WTC11 (cell line): ENCODE measurements at places on chromosomes 4 and X. TPM values are rescaled to one million over a fixed set of nuclear protein-coding genes. Genes with fewer than 3 reads are reported as not detected.

MAP7D3 gene
- total RNA-seq = 12.3 to 12.4 TPM (median 12.4 TPM) in 3 replicates

STK32B gene
- total RNA-seq = 1.2 to 1.9 TPM (median 1.6 TPM) in 3 replicates

EGF gene
- total RNA-seq = 2.5 to 2.6 TPM (median 2.5 TPM) in 3 replicates

SLC4A4 gene
- 1.1 to 1.5 TPM (median 1.2 TPM) in 3 replicates for total RNA-seq

SPANXA1 gene
- total RNA-seq = not detected in 3 replicates

TSPAN5 gene
- 19.1 to 22.7 TPM (median 20.8 TPM) in 3 replicates for total RNA-seq

SCARB2 gene
- total RNA-seq = 38.0 to 42.2 TPM (median 39.9 TPM) in 3 replicates

SPINK2 gene
- 0.92 to 1.6 TPM (median 1.3 TPM) in 3 replicates for total RNA-seq

FAT1 gene
- total RNA-seq = 155 to 172 TPM (median 162 TPM) in 3 replicates

CYLC1 gene
- not detected in 3 replicates for total RNA-seq

FGF16 gene
- 1.1 to 1.6 TPM (median 1.3 TPM) in 3 replicates for total RNA-seq

RHOXF2 gene
- total RNA-seq = 0.07 to 0.20 TPM in 2 of 3 replicates, not detected in the other

N4BP2 gene
- 28.5 to 31.7 TPM (median 28.9 TPM) in 3 replicates for total RNA-seq

USP26 gene
- total RNA-seq = 0.11 TPM in 1 of 3 replicates, not detected in the others

CCDC149 gene
- total RNA-seq = 3.9 to 4.8 TPM (median 4.4 TPM) in 3 replicates

MGST2 gene
- 13.6 to 14.9 TPM (median 14.8 TPM) in 3 replicates for total RNA-seq

PLAC1 gene
- 0.27 to 1.8 TPM in 2 of 3 replicates, not detected in the other for total RNA-seq

BRS3 gene
- not detected in 3 replicates for total RNA-seq

UGT2A2 gene
- not detected in 3 replicates for total RNA-seq

CENPVL2 gene
- 3.1 to 3.7 TPM (median 3.5 TPM) in 3 replicates for total RNA-seq

CFAP97 gene
- 35.2 to 40.3 TPM (median 36.1 TPM) in 3 replicates for total RNA-seq
